Spinal cord (tissue), 10 donors: ENCODE measurements at places on chromosomes 16 and 17. TPM values are rescaled to one million over a fixed set of nuclear protein-coding genes. Genes with fewer than 3 reads are reported as not detected.

- no peak overlapping the region for H3K27ac ChIP-seq
- peaks cover 3% of the 10 kb centered on the region for H3K27me3 ChIP-seq
- no peaks in the 10 kb centered on the region for H3K4me1 ChIP-seq
- DNase-seq, result no peak
- H3K36me3 ChIP-seq, result no peaks in the 10 kb centered on the region
Observed at GRCh38 chr17:28466521-28467048, 6.9 kb upstream of the SLC13A2 start.

GRCh38 chr16:49092704-49093103 is 188.9 kb downstream of the CBLN1 start:
- no peaks in the 10 kb centered on the region for H3K36me3 ChIP-seq
- no peak overlapping the region for H3K27ac ChIP-seq
- DNase-seq, result no peak

NTN3 gene
- 3.0 TPM for total RNA-seq

RAC3 gene
- 51.7 TPM for total RNA-seq

OR1F1 gene
- total RNA-seq, result not detected

DNA sequence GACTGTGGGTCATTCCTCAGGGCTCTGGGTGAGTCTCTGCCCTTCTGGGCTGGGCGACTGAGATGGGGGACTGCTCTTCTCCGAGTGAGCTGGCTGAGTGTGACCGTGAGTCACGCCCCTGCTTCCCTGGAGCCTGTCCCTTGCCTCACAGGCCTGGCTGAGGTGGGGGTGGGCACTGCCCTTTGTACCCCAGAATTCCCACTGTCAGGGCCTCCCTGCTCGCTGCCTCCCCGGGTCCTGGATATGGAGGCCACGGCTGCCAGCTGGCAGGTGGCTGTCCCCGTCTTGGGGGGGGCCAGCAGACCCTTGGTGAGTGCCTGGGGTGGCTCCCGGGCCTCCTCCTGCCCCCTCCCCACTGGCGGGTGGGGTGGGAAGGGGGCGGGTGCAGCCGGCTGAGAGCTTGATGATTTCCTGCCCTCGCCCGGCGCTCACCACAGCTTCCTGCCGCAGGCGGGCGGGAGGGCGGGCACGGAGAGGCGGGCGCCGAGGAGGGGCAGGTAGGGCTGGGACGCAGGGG is at the start of gene LAT:
Gene LAT, plus strand, starts transcription at position 434 of the 517 bp plus-strand sequence. CDS start 366 bp downstream, outside the sequence.
- H3K36me3 ChIP-seq, result peaks cover 94% of the 10 kb centered on the region
- no peak for DNase-seq
- no peak within 1 kb of the TSS for H3K4me3 ChIP-seq
- no peak within 1 kb of the TSS for H3K27ac ChIP-seq
- H3K27me3 ChIP-seq, result no peaks in the 10 kb centered on the region
- no peaks in the 10 kb centered on the region for H3K4me1 ChIP-seq

DUSP14 gene
- total RNA-seq, result 15.6 TPM

SSTR5 gene
- total RNA-seq, result 0.88 TPM

- no peaks in the 10 kb centered on the region for H3K36me3 ChIP-seq
- peaks cover 3% of the 10 kb centered on the region for H3K4me1 ChIP-seq
- no peak overlapping the region for H3K4me3 ChIP-seq
- no peak overlapping the region for H3K27ac ChIP-seq
- DNase-seq, result no peak
Observed at GRCh38 chr16:78659668-78660217, 560.3 kb downstream of the WWOX start.

KRT16 gene
- 0.61 TPM for total RNA-seq

DNA sequence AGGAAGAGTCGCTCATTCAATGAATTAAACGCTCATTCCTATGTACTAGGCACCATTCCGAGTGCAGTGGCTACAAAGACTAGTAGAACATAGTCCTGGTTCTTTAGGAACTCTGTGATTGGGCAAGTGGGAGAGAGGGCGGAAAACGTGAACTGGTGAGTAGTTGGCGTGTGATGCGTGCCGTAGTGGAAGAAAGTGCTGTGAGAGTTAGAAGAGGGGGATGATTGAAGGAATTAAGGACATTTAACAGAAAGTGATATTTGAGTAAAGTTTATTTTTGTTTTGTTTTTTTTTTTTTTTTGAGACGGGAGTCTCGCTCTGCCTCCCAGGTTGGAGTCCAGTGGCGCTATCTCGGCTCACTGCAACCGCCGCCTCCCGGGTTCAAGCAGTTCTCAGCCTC is 7.9 kb upstream of the SLFN14 start:
- peak overlapping the region; percentile 88 for H3K4me3 ChIP-seq
- H3K27ac ChIP-seq, result no peak overlapping the region
- no peak for DNase-seq
- H3K27me3 ChIP-seq, result no peaks in the 10 kb centered on the region
- H3K36me3 ChIP-seq, result no peaks in the 10 kb centered on the region
- H3K4me1 ChIP-seq, result peaks cover 14% of the 10 kb centered on the region

NPIPA8 gene
- 0.28 TPM for total RNA-seq

DNA sequence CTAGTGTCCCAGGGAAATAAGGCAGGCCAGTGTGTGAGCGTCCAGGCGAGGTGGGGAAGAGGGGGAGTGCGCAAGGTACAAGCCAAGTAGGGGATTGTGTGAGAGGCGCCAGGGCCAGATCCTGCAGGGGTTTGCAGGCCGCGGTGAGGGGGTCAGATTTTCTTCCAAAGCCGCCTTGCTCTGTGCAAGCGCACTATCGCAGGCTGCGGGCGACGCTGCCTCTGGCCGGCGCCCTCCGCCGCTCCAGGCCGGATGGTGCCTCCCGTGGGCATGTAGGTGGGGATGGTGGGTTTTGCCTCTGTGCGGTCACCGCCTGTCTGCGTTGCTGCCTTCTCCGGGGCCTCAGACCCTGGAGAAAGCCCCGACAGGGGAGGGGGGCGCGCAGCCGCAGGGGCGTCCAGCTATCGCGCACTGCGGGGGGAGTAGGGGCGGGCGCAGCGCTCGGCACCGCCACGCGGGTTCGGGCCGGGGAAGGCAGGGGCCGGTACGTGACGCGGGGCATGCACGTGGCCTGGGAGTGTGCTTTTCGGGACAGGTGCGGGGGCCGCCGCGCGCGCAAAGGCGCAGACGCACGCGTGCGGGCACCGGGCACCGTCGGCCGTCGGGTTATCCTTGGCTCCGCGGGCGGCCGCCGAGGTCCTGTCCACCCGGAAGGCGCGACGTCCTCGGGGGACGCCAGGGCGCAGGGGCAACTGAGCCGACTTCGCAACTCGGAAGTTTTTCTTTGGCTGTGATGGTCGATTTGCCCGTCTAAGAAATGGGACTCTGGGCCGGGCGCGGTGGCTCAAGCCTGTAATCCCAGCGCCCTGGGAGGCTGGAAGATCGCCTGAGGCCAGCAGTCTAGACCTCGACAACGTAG is 1.1 kb upstream of the HAPSTR1 start:
- peak overlapping the region; percentile 71 for H3K4me3 ChIP-seq
- no peak for DNase-seq
- peak overlapping the region; percentile 81 for H3K27ac ChIP-seq
- peaks cover 3% of the 10 kb centered on the region for H3K36me3 ChIP-seq
- no peaks in the 10 kb centered on the region for H3K27me3 ChIP-seq
- peaks cover 16% of the 10 kb centered on the region for H3K4me1 ChIP-seq

ENPP7 gene
- not detected for total RNA-seq

- peak; percentile 18 for DNase-seq
- peaks cover 2% of the 10 kb centered on the region for H3K27me3 ChIP-seq
- H3K4me1 ChIP-seq, result no peaks in the 10 kb centered on the region
- no peak overlapping the region for H3K27ac ChIP-seq
- no peak overlapping the region for H3K4me3 ChIP-seq
- H3K36me3 ChIP-seq, result no peaks in the 10 kb centered on the region
Observed at GRCh38 chr16:77424871-77425604, 9.8 kb downstream of the ADAMTS18 start.

GRCh38 chr17:63189930-63190329 is 223.9 kb downstream of the TANC2 start:
- no peak overlapping the region for H3K27ac ChIP-seq
- H3K4me3 ChIP-seq, result no peak overlapping the region
- no peaks in the 10 kb centered on the region for H3K4me1 ChIP-seq
- H3K36me3 ChIP-seq, result no peaks in the 10 kb centered on the region
- no peak for DNase-seq

GNGT2 gene
- 0.89 TPM for total RNA-seq

DNA sequence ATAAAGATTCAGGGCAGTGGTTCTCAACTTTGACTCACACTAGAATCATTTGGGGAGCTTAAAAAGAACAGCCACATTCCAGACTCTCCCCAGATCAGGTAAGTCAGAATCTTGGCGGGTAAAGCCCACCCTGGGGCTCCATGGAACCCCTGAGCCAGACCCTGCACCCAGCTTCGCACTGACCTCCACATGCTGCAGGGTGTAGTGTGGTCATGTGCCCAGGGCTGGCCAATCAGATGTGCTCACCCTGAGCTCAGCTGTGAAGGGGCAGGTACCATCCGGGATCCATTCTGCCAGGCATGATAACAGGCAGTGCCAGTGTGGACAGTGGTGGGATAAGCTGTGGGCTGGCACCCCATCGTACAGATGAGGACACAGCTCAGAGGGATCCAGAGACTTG is 28.1 kb upstream of the MED9 start:
- no peak overlapping the region for H3K4me3 ChIP-seq
- no peak for DNase-seq
- H3K27me3 ChIP-seq, result peaks cover 5% of the 10 kb centered on the region
- H3K4me1 ChIP-seq, result peaks cover 19% of the 10 kb centered on the region

- no peak overlapping the region for H3K4me3 ChIP-seq
- H3K27me3 ChIP-seq, result peaks cover 7% of the 10 kb centered on the region
- H3K4me1 ChIP-seq, result no peaks in the 10 kb centered on the region
- no peaks in the 10 kb centered on the region for H3K36me3 ChIP-seq
Observed at GRCh38 chr16:26950636-26951035, 116.1 kb upstream of the C16orf82 start.

DNA sequence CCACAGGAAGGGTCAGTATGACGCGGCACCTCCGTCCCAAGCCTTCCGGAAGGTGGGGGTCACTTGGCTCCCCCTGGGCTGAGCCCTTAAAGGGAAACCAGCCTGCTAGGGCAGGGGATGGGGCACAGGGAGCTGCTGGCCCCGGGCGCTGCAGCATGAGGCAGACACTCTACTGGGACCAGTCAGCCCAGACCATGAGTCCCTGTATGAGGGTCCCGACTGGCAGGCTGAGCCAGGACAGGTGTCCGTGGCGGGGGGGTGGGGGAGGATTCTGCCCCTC is 43.4 kb upstream of the ZC3H18 start:
- H3K4me1 ChIP-seq, result peaks cover 84% of the 10 kb centered on the region
- no peak overlapping the region for H3K4me3 ChIP-seq
- H3K27ac ChIP-seq, result no peak overlapping the region
- no peak for DNase-seq
- peaks cover 2% of the 10 kb centered on the region for H3K27me3 ChIP-seq

RAP1GAP2 gene
- total RNA-seq, result 12.8 TPM

DNA sequence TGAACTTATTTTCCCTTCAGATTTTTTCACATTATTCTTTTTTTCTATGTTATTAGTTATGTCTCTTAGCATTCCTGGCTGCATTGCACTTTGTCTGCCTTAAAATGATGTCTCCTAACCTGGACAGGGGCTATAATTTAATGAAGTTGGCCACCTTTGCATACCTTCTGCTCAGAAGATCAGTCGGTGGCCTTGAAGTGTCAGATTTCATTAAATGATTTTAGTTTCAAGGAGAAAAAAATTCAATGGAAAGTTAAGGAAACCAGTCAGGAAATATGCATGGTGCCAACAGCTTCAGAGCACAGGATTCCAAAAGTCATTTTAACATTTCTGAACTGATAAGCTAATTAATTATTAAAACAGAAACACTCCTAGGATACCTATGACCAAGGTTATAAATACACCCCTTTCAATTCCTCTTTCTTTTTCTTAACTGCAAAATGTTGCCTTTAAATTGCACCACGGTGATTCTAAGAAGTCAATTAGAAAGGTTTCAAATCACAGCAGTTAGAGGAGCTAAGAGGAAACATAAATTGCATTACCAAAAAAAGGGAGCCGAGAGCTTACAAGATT is 533.4 kb downstream of the KCNJ2 start:
- H3K27ac ChIP-seq, result no peak overlapping the region
- no peak overlapping the region for H3K4me3 ChIP-seq
- no peaks in the 10 kb centered on the region for H3K27me3 ChIP-seq
- H3K4me1 ChIP-seq, result no peaks in the 10 kb centered on the region
- no peaks in the 10 kb centered on the region for H3K36me3 ChIP-seq
